T-helper 1 cell treated with Interleukin-12 subunit alpha and Interleukin-12 subunit beta and Interleukin-4 antibody, amounts not matched to agents 30 ng/mL and 1 ng/mL, for 36 hours (primary cell): ENCODE measurements at places on chromosomes 2 and 18. TPM values are rescaled to one million over a fixed set of nuclear protein-coding genes. Genes with fewer than 3 reads are reported as not detected.

MYO1B gene
- total RNA-seq: 14.3 and 17.6 TPM in 2 replicates

SERPINB11 gene
- not detected in 2 replicates for total RNA-seq

CFAP210 gene
- total RNA-seq: not detected in 2 replicates

NT5DC4 gene
- total RNA-seq: 0.17 TPM in 1 of 2 replicates, not detected in the other

CHRND gene
- not detected in 2 replicates for total RNA-seq

UPP2 gene
- 0.07 TPM in 1 of 2 replicates, not detected in the other for total RNA-seq

STARD6 gene
- total RNA-seq: 0.27 TPM in 1 of 2 replicates, not detected in the other

CDCA7 gene
- total RNA-seq: 70.6 and 81.4 TPM in 2 replicates

CRYBA2 gene
- not detected in 2 replicates for total RNA-seq

ARMC9 gene
- total RNA-seq: 1.4 and 1.5 TPM in 2 replicates

ARHGEF33 gene
- 0.12 TPM in 1 of 2 replicates, not detected in the other for total RNA-seq

RNASEH1 gene
- total RNA-seq: 25.9 and 26.6 TPM in 2 replicates

EFHD1 gene
- total RNA-seq: 0.86 and 1.3 TPM in 2 replicates

UGT1A3 gene
- not detected in 2 replicates for total RNA-seq

C2orf72 gene
- 0.10 TPM in 1 of 2 replicates, not detected in the other for total RNA-seq

LIMS1 gene
- 81.0 and 82.2 TPM in 2 replicates for total RNA-seq

ACKR3 gene
- total RNA-seq: 2.8 and 3.0 TPM in 2 replicates

EFEMP1 gene
- total RNA-seq: not detected in 2 replicates

HOXD4 gene
- total RNA-seq: not detected in 2 replicates

LPIN2 gene
- total RNA-seq: 92.8 and 95.3 TPM in 2 replicates

TPO gene
- total RNA-seq: 0.15 TPM in 1 of 2 replicates, not detected in the other

COL3A1 gene
- not detected in 2 replicates for total RNA-seq

DAPL1 gene
- total RNA-seq: not detected in 2 replicates

ABCA12 gene
- not detected in 2 replicates for total RNA-seq

GAL3ST2 gene
- not detected in 2 replicates for total RNA-seq

INHA gene
- not detected in 2 replicates for total RNA-seq

VAMP5 gene
- 60.8 and 68.7 TPM in 2 replicates for total RNA-seq

RAB17 gene
- not detected in 2 replicates for total RNA-seq

SLC39A6 gene
- 28.5 and 30.5 TPM in 2 replicates for total RNA-seq

ORC4 gene
- 29.1 and 31.2 TPM in 2 replicates for total RNA-seq

FOXD4L1 gene
- 0.10 and 0.24 TPM in 2 replicates for total RNA-seq

MC4R gene
- total RNA-seq: not detected in 2 replicates

KRTCAP3 gene
- 4.8 and 5.5 TPM in 2 replicates for total RNA-seq
